Urothelium cell line (cell line): ENCODE measurements at places on chromosomes 11 and 22.

- peak; percentile 9 for DNase-seq
Observed at GRCh38 chr11:108340973-108341372, 118.1 kb downstream of the ATM start.

DNA sequence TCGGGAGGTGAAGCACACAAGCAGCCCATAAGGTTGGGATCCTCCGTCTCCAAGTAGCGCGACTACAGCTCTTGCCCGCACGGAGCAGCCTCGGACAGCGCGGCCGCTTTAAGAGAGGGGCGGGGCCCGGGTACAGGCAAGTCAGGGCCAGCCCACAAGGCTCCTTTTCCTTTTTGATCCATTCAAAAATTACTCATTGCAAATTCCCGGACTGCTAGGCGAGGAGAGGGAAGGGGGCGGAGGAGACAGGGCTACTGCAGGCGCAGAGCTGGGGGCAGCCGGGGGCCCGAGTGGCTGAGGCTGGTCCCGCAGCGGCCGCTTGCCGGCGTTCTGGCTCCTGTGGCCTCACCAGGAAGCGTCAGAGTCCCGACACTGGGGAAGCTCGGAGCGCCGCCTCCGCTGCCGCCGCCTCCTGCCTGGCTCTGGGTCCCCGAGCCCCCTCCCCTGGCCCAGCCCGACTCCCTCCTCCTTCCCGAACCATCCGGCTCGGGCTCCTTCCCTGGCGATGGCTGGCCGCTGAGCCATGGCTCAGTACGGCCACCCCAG lies at the start of gene UBASH3B:
UBASH3B (plus strand) TSS at position 196 of the 546 bp plus-strand sequence; CDS start at position 524, 328 bp downstream.
- peak; percentile 76 for DNase-seq

DNA sequence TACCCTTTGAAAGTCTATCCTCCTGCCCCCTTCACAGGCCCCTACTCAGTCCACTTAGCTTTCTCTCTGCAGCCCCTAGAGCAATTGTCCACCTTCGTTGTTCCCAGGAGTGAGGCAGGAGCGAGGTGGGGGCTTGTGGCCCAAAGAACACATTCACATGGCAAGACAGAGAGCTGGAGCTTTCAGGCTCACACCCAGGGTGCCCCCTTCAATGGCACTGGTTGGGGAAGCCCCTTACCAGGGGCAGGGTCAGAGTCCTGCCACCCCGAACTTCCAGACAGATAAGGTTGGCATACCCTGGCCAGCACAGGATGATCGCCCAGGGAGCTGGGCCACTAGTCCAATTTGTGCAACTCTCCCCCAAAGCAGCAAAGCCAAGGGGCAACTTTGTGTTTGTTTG lies 6.2 kb upstream of the SLC5A4 start:
- no peak for DNase-seq

GRCh38 chr11:105610871-105611571 lies 1.1 kb downstream of the GRIA4 start:
- DNase-seq, result no peak

- no peak for DNase-seq
Observed at GRCh38 chr22:42816336-42816735, 40.7 kb downstream of the ARFGAP3 start.

GRCh38 chr11:129973068-129973467 lies 29.6 kb downstream of the PRDM10 start:
- DNase-seq, result no peak

GRCh38 chr11:2306877-2307500 lies 5.2 kb downstream of the TSPAN32 start:
- no peak for DNase-seq

- DNase-seq, result no peak
Observed at GRCh38 chr11:2810411-2811205, 75.0 kb downstream of the CDKN1C start.

DNA sequence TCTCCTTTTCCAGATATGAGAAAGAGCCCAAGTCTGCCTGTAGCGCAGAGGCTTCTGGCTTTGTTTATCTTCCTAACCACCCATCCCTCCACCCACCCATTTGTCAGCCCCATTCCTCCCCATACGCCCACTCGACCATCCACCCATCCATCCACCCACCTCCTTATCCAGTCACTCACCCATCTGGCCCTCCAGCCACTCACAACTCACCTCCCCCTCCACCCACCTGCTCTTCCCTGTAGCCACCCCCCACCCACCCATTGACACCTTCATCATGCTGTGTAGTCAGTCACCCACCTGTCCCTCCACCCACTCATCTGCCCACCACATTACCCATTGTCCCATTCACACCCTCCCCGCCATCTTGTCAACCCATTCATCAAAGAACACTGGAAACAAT lies 5.5 kb downstream of the CST6 start:
- no peak for DNase-seq

DNA sequence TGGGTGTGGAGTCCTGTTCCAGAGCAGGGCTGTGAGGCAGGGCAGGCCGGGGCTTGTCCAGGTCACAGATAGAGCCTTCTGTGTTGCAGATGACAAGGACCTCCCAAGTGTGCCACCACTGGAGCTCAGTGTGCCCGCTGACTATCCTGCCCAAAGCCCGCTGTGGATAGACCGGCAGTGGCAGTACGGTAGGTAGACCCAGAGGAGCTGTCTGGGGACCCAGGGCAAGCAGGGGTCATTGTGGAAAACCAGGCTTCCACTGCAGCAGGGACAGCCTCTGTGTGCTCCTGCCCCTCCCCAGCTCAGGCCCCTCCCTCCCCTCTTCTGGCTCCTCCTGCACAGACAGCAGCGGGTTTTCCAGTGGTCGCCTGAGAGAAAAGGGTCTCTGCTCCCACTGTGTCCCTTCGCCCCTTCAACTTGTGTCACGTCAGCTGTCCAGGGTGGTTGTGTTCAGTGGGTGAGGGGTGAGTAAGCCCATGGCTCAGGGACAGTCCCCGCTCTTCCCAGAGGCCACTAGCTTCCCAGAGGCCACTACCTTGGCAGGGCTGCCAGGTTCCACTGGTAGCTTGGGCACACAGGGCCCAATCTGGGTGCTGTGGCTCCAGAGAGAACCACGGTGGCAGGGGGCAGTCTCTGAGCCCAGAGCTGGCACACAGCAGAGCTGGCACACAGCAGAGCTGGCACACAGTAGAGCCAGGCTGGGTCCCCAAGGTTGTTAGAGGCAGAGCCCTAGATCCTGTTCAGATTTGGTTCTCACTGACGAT lies 78.4 kb downstream of the MED15 start:
- DNase-seq, result no peak

- DNase-seq, result no peak
Observed at GRCh38 chr11:48058064-48058463, 77.7 kb downstream of the PTPRJ start.

GRCh38 chr11:47156333-47156732 lies 20.3 kb downstream of the ARFGAP2 start:
- no peak for DNase-seq

- no peak for DNase-seq
Observed at GRCh38 chr11:134289789-134290188, 13.6 kb downstream of the GLB1L3 start.

- no peak for DNase-seq
Observed at GRCh38 chr22:19115628-19116027, 6.6 kb downstream of the DGCR2 start.

DNA sequence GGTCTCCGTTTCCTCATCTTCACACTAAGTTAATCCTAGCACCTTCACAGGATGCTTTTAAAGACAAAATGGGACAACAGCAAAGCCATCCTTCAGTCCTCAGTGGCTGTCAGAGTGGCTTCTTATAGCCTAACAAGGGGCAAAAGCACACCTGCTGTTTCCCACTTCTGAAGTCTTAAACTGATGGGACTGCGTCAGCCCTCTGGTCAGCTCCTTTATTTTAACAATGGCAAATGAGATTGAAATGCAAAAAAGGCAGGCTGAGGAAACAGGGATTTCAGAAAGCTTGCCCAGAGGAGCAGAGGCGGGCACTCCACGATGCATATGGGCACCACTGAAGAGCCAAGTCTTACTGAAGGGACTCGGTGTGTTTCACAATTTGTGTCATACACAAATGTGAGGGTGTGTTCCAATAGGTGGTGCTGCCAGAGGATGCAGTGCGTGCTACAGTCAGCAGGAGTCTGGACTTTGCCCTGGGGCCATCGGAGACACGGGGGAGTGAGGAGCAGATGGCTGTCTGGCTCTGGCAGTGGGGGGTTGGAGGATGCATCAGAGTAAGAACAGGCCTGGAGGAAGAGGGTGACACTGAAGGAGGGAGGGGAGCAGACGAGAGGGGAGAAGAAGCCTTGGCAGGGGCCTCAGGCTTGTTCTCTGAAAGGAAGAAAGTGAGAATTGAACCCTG lies 47.3 kb downstream of the TENM4 start:
- no peak for DNase-seq

- no peak for DNase-seq
Observed at GRCh38 chr22:29073618-29074275, 912 bp downstream of the KREMEN1 start.

DNA sequence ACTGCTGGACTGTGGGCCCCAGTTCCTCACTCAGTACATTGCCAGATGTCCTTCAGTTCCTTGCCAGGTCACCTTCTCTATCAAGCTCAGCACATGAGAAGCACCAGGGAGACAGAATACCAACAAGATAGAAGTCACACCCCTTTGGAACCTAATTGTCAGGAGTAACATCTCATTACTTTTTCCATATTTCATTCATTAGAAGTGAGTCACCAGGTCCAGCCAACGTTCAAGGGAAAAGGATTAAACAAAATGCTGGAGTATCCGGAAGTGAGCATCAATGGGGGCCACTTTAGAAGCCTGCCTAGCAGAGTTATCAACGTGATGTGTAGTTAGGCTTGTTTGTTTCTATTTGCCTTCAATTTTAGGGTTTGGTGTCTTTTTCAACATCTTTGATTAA lies 569.3 kb downstream of the MIAT start:
- peak; percentile 63 for DNase-seq

- peak; percentile 83 for DNase-seq
Observed at GRCh38 chr22:48089601-48090331, 1327.3 kb downstream of the TBC1D22A start.

GRCh38 chr11:128214263-128214662 lies 373.1 kb downstream of the ETS1 start:
- DNase-seq, result no peak

- no peak for DNase-seq
Observed at GRCh38 chr11:11985016-11985715, 23.3 kb downstream of the DKK3 start.

- no peak for DNase-seq
Observed at GRCh38 chr11:65297026-65297672, 17.5 kb upstream of the CDC42EP2 start.

GRCh38 chr11:110955776-110956175 lies 243.5 kb upstream of the ARHGAP20 start:
- no peak for DNase-seq

GRCh38 chr11:100753172-100753543 lies 66.1 kb downstream of the ARHGAP42 start:
- DNase-seq, result no peak

DNA sequence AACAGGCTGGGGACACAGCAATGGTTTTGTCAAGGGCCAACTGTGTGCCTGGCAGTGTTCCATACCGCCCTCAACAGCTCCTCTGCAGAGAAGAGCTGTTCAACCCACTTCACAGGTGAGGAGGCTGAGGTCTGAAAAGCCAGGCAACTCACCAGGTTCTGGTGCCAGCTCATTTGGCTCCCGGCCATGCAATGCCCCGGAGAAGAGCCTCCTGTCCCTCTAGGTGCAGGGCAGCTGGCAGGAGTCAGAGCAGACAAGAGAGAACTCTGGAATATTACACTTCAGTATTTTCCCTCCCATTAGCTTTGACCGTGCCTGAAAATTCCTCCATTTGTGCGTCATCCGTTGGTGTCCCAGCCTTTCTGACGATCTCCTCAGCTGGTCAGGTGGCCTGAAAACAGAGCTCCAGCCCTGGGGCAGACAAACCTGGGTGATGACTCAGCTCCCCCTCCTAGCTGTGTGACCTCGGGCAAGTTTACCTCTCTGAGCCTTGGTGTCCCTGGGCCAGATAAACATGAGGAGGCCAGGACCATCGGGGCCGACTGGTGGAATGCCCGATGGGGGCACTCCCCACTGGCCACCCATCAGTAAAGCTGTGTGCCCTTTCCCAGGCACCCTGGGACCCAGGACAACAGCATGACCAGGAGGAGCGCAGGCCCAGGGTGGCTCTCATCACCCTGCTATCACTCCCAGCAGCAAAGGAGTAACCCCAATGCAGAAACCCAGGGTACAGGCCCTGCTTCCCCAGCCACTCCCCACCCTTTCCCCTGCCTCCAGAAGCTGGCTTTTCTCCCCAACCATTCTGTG lies 9.6 kb upstream of the C1QTNF6 start:
- DNase-seq, result peak; percentile 92

- DNase-seq, result no peak
Observed at GRCh38 chr22:43434275-43434927, 22.6 kb downstream of the MPPED1 start.

GRCh38 chr11:66718320-66718971 lies 10.6 kb downstream of the SPTBN2 start:
- DNase-seq, result no peak

DNA sequence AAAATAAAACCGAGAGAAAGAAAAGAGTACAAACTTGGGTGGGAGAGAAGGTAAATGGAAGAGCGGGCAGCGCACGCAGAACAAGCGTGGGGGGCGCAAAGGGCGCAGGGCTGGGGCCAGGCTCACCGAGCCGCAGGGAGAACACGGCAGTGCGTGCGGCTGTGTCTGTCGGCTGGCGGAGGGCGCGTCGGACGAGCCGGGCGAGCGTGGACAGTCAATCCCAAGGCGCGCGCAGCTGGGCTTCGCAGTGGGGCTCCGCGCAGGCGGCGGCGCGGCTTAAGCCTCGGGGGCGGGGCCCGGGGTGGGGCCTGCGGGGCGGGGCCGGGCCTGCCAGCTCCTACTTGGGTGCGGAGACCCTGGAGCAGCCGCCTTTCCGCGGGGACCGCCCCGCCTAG lies at the start of gene UCP2:
UCP2 (minus strand) TSS at position 249 of the 395 bp plus-strand sequence. CDS start 4,465 bp downstream, outside the sequence.
- peak; percentile 94 for DNase-seq

DNA sequence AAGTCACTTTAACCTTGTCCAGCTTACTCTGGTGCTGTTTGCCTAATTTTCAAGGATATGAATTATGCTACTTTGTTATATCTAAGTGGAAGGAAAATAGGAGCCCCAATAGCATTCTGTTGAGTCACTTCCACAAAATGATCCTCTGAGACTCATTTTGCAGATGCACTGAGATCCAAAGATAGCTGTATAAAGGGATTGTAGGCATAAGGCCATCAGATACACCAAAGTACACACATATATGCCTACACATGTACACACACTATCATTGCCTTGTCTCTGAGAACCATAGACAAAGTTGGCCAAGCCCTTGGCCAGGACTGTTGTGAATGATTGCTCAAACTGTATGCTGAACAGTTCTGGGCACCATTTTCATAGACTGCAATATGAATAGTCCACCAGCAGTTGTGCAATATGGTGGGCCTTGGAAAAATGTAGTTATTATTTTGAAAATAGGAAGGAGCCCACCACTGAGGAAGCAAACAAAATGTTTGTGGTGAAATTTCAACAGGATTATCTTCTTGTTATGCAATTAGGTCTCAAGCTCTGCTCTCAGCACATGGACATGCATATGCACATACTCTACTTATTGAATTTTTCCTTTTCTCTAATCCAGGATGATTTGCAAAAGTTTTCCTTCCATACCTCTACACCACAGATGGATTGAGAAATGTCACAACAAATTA lies 186.0 kb upstream of the CTSC start:
- no peak for DNase-seq

GRCh38 chr22:45554040-45554406 lies 51.3 kb downstream of the FBLN1 start:
- DNase-seq, result no peak

GRCh38 chr11:64620381-64620971 lies 29.5 kb downstream of the SLC22A12 start:
- no peak for DNase-seq
